ENCODE measurements at places on chromosomes 6 and 20. TPM values are rescaled to one million over a fixed set of nuclear protein-coding genes. Genes with fewer than 3 reads are reported as not detected.

DNA sequence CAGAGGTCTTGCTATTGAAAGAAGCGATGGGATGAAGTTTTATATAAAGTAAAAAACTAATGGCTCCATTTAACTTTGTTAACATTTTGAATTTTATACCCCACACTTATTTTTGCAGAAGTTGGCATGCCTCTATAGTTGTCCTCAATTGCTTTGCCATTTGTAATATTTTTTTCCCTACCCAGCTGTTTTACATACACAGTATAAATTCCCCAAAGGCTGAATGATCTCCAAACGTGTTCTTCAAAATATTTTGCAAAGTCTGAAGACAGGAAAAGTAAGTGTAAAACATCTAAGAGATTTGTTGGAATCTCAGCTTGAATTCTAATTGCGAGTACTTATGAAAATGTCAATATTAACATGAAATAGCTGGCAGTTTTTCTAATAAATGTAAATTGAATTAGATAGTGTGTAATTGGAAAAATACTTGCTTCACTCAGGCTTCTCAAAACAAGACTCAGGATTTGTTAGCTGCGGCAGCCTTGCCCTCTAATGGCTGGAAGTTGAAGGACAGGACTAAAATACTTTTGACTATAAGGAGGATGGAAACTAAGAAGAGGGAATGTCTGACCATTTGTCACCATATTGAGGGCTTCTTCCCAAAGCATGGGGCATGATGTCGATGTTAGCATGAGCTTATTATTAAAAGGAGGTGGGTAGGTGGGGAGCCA lies 226.8 kb downstream of the UST start:
- no peak overlapping the region for H3K27ac ChIP-seq
- H3K4me3 ChIP-seq: no peak overlapping the region
- DNase-seq: no peak
- no peaks in the 10 kb centered on the region for H3K36me3 ChIP-seq
- H3K27me3 ChIP-seq: no peaks in the 10 kb centered on the region

DNA sequence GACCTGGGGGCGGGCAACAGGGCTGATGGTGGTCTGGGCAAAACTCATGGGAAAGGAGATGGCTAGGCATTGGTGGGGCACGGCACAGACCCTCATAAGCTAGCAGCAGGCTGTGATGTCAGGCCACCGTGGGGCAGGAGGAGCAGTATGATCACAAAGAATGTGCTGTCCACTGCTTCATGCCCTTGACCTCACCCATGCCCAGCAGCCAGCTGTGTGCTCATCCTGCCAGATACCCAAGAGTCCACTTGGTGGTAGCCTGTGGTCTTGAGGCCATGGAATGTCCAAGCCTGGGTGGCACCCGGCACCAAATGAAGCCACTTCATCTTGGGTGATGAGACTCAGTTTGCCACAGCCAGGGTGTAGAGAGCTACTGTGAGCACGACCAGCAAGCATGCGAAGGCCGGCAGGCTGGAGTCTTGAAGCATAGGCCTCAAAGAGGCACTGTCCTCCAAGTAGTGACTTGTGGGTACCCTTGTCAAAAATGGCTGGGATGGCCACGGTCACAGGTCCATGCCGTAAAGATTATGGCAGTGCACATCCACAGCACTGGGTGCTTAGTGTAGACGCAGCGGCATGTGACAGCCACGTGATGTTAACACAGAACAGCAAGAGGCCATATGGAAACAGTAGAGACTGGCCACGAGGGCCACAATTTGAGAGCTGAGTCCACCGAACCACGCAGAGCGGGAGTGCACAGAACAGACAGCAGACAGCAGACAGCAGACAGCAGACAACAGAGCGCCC lies 19.0 kb downstream of the PLAGL2 start:
- no peak overlapping the region for H3K27ac ChIP-seq
- no peaks in the 10 kb centered on the region for H3K36me3 ChIP-seq
- H3K4me1 ChIP-seq: peaks cover 11% of the 10 kb centered on the region
- DNase-seq: no peak

DNA sequence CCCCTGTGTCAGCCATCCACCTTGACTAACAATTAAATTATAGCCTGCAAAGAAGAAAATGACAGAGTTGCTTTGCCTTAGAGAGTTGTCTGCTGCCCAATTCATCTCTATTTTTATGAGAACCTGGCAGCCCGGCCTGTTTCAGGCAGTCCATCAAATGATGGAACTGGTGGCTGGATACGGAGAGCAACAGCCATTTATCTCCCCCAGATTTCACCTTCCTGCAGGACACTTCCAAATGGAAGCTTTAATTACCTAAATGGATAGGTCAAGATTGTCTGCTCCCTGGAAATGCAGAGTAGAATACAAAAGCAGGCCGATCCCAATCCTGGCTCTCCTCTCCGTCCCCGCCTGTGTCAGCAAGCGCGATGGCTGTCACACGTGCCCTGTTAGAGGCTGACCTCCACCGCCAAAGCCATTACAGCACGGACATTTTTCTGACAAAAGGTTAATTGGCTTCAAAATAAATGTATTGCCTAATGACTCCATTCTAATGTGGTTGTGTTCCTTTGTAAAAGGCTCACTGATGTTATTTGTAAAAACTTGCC lies 86.7 kb downstream of the PACRG start:
- H3K4me3 ChIP-seq: no peak overlapping the region
- H3K4me1 ChIP-seq: no peaks in the 10 kb centered on the region
- no peak overlapping the region for H3K27ac ChIP-seq
- H3K36me3 ChIP-seq: no peaks in the 10 kb centered on the region
- no peak for DNase-seq
- H3K27me3 ChIP-seq: no peaks in the 10 kb centered on the region

- no peak for DNase-seq
- H3K4me1 ChIP-seq: peaks cover 86% of the 10 kb centered on the region
- no peak overlapping the region for H3K27ac ChIP-seq
- no peaks in the 10 kb centered on the region for H3K36me3 ChIP-seq
- no peak overlapping the region for H3K4me3 ChIP-seq
Observed at GRCh38 chr20:46085179-46085851, 4.4 kb downstream of the NCOA5 start.

DNA sequence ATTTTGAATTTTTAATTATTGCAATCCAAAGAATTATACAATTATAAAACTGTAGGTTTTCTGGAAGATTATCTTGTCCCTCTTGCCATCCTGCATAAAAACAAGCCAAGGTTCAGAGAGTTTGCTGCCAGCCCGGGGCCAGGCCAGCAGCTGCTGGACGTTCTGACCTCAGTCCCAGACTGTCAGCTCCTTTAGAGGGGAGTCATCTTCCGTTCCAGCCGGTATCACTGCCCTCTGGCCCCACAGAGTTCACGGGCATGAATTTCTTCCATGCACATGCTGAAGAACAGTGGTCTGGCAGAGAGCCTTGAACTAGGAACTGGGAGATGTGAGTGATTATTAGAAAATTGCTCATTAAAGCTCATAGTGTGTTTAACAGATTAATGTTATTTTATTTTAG lies 130.4 kb upstream of the QKI start:
- no peak overlapping the region for H3K4me3 ChIP-seq
- H3K36me3 ChIP-seq: no peaks in the 10 kb centered on the region
- H3K4me1 ChIP-seq: peaks cover 11% of the 10 kb centered on the region
- DNase-seq: no peak
- no peak overlapping the region for H3K27ac ChIP-seq

DNA sequence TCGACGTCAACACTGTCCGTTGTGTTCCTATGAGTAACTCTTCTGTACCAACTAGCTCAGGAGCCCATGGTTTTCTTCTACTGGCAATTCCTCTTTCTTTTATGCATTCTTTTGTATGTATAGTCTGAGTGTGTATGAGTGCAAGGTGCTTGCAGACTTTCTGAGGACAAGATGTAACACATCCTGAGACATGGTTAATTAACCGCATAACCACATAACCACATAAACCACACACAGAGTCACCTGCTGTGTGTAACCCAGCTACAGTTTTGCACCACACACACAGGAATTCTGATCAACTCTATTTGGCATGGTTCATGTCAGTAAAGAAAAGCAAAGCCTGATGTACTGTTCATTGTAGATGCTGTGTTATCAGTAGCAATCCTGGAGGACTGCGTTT lies 98.6 kb downstream of the DACT2 start:
- H3K36me3 ChIP-seq: no peaks in the 10 kb centered on the region
- no peak overlapping the region for H3K27ac ChIP-seq
- no peak for DNase-seq
- H3K27me3 ChIP-seq: peaks cover 3% of the 10 kb centered on the region
- H3K4me3 ChIP-seq: no peak overlapping the region

GRCh38 chr6:38871741-38872568 lies 156.8 kb downstream of the DNAH8 start:
- no peaks in the 10 kb centered on the region for H3K4me1 ChIP-seq

- peak overlapping the region; percentile 86 for H3K4me3 ChIP-seq
- peaks cover 54% of the 10 kb centered on the region for H3K36me3 ChIP-seq
- peak; percentile 41 for DNase-seq
- H3K27me3 ChIP-seq: no peaks in the 10 kb centered on the region
- peak overlapping the region; percentile 93 for H3K27ac ChIP-seq
Observed at GRCh38 chr6:43052842-43053544, 658 bp downstream of the CUL7 start.

- no peak for DNase-seq
- H3K27ac ChIP-seq: no peak overlapping the region
- H3K4me1 ChIP-seq: no peaks in the 10 kb centered on the region
- no peaks in the 10 kb centered on the region for H3K27me3 ChIP-seq
- H3K36me3 ChIP-seq: no peaks in the 10 kb centered on the region
Observed at GRCh38 chr6:36805096-36805797, 34.0 kb downstream of the CPNE5 start.

- H3K4me3 ChIP-seq: peak overlapping the region; percentile 64
- no peaks in the 10 kb centered on the region for H3K36me3 ChIP-seq
- peaks cover 55% of the 10 kb centered on the region for H3K27me3 ChIP-seq
- no peak overlapping the region for H3K27ac ChIP-seq
- DNase-seq: no peak
Observed at GRCh38 chr6:132400555-132400882, 756 bp downstream of the MOXD1 start.

- no peak for DNase-seq
- no peak overlapping the region for H3K4me3 ChIP-seq
- no peaks in the 10 kb centered on the region for H3K4me1 ChIP-seq
- H3K27ac ChIP-seq: no peak overlapping the region
Observed at GRCh38 chr6:101117393-101118135, 236.4 kb upstream of the ASCC3 start.

GRCh38 chr6:18427296-18427695 lies 40.1 kb downstream of the RNF144B start:
- H3K27me3 ChIP-seq: no peaks in the 10 kb centered on the region
- H3K4me3 ChIP-seq: no peak overlapping the region
- DNase-seq: no peak
- no peak overlapping the region for H3K27ac ChIP-seq
- no peaks in the 10 kb centered on the region for H3K4me1 ChIP-seq

DNA sequence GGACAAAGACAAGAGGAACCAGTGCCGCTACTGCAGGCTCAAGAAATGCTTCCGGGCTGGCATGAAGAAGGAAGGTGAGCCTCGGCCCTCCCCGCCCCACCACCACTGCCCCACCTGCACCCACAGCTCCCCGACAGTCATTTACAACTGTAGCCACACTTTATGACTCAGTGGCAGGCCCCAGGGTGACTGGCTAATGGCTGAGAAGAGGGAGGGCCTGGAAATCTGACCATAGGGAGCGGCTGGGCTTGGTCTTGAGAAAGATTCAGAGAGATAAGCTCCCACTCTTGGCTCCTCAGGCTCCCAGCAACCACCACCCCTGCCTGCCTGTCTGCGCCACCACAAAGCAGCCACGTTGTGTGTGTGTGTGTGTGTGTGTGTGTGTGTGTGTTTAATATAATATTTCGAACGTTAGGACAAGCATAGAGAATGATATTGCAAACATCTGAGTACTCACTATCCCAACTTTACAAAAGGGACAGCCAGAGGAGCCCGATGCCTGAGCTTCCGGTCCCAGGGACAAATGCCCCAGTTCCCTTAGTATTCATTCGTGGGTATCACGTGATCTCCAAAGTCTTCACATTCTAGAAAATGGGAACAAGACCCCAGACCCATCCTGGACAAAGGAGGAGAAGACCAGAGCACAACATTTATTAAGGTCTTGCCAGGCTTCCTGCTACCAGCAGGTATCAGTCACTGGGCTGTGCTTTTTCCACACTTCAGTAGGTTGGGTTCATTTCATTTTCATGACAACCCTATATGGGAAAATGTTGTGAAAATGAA lies 52.1 kb downstream of the HNF4A start:
- H3K4me3 ChIP-seq: no peak overlapping the region
- H3K36me3 ChIP-seq: no peaks in the 10 kb centered on the region
- no peak for DNase-seq
- no peaks in the 10 kb centered on the region for H3K4me1 ChIP-seq

DNA sequence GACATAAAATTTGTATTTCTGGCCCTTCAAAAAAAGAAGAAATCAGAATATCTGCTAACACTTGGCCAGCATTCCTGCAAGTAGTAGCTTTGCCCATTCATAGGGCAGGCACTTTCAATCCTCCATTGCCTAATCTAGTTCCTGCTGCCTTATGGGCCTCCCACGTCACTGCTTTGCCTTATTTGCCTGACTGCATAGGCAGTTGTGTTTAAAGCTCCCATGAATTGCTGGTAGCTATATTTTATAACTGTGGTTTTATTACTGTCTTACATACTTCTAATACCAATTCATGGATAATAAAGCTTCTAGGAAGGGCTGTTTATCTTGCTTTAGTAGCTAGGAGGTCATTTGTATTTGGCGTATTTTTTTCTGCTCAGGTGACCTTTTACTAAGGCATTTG lies 7.7 kb upstream of the SLC35A1 start:
- no peaks in the 10 kb centered on the region for H3K4me1 ChIP-seq
- no peaks in the 10 kb centered on the region for H3K36me3 ChIP-seq
- no peaks in the 10 kb centered on the region for H3K27me3 ChIP-seq
- no peak for DNase-seq
- H3K27ac ChIP-seq: no peak overlapping the region

- no peaks in the 10 kb centered on the region for H3K27me3 ChIP-seq
- no peak for DNase-seq
- H3K4me1 ChIP-seq: no peaks in the 10 kb centered on the region
Observed at GRCh38 chr6:100893743-100894142, 12.6 kb upstream of the ASCC3 start.

DNA sequence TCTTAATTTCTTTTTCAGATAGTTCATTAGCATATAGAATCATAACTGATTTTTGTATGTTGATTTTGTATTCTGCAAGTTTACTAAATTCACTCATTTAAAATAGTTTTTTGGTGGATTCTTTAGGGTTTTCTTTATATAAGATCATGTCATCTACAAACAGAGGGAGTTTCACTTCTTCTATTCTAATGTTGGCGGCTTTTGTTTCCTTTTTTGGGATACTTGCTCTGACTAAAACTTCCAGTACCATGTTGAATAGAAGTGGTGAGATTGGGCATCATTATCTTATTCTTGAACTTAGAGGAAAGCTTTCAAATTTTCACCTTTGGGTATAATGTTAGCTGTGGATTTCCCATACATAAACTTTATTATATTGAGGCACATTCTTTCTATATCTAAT lies 296.9 kb downstream of the BCKDHB start:
- H3K36me3 ChIP-seq: no peaks in the 10 kb centered on the region
- H3K4me3 ChIP-seq: no peak overlapping the region
- H3K4me1 ChIP-seq: no peaks in the 10 kb centered on the region
- H3K27me3 ChIP-seq: no peaks in the 10 kb centered on the region

The TSBP1 gene
- total RNA-seq: not detected

The ELOVL4 gene
- 0.25 TPM for total RNA-seq

The GABRR1 gene
- total RNA-seq: not detected

The BACH2 gene
- total RNA-seq: 4.0 TPM

The C6orf52 gene
- total RNA-seq: not detected

The FAM217B gene
- total RNA-seq: 22.0 TPM

The SLA2 gene
- 3.0 TPM for total RNA-seq

The PPIL6 gene
- total RNA-seq: 3.4 TPM

The XKR7 gene
- not detected for total RNA-seq

The PDYN gene
- total RNA-seq: not detected
